Activated naive CD4-positive, alpha-beta T cell treated with anti-CD3 and anti-CD28 coated beads, Interleukin-2, amount 10 ng/mL, durations not matched to agents 7 days and 5 days (primary cell): ENCODE measurements at places on chromosomes 13 and 19.

DNA sequence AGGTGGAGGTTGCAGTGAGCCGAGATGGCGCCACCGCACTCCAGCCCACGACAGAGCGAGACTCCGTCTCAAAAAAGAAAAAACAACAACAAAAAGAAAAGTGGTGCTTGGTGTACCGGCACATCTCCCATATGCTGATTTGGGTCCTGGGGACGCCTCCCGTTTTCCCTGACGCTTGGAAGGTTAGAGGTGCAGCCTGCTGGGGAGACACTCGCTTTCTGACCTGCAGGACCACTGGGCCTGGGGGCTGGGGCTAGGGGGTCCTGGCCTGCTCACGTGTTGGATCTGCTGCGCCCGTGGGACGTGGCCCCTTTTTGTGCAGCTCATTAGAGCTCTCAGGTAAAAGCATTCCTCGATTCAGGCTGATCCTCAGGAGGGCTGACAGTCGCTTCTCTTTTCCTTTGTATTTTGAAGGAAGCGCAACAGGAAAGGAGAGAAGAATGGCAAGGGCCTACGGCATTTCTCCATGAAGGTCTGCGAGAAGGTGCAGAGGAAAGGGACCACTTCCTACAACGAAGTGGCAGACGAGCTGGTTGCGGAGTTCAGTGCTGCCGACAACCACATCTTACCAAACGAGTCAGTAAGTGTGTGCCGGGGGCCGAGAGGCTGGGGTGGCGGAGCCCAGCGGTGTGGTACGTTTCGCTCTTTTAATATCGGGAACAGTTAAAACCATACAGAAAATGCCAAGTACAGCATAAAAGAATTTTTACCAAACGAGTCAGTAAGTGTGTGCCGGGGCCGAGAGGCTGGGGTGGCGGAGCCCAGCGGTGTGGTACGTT lies 25.1 kb downstream of the ATP4B start:
- DNase-seq = no peak

GRCh38 chr13:91056746-91057145 lies 290.7 kb upstream of the MIR17HG start:
- no peak for DNase-seq

GRCh38 chr13:67017276-67017675 lies 212.9 kb downstream of the PCDH9 start:
- no peak for DNase-seq

DNA sequence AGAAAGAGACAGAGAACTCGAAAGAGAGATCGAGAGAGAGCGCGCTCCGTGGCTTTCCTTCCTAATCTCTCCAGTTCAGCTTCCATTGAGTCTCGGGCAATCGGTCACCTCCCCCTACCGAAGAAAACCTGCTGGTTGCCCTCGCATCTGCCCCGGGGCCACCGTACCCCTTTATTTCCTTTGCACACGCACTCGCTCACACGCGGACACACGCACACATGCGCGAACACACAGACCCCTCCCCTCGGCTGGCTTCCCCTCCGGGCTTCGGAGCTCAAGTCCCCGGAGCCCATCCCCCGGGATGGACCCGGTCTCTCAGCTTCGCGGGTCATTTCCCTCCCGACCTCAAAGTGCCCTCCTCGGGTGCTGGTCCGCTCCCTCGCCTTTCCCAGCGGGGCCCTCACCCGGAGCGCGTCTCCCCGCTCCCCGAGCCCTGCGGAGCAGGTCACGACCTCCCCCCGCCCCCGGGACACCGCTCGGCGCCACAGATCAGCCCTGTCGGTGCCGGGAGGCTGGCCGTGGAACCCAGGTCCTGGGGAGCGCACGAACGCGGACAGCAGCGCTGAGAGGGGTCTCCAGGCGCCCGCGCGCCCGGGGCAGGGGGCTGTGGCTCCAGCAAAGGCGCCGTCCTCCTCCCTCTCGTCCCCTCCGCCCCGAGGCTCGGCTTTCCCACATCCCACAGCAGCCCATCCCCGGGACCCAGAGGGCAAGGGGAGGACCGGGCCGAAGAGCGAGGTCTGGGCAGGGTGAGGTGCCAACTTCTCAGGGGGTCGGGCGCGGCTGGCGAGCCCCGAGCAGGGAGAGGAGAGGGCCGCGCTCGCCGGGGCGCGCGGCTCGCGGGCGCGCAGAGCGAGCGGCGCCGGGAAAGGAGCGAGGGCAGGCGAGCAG lies 1.8 kb downstream of the DACH1 start:
- no peak for DNase-seq

DNA sequence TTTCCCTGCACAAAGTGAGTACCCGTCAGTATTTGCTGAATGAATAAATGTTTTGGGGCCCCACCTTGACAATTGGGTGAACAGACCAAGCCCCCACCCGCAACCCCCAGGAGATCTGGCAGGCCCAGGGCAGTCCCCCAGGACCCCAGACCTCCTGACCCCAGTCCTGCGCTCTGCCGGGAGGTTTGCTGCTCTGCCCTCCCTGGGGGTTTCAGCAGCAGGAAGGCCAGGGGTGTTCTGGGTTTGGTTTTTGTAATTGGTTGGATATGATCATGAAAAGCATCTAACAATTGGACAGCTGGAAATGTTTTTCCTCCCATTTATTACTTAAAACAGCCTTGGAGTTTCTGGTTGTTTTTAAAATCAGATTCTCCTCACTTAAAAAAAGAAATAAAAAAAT lies 193.8 kb downstream of the URI1 start:
- DNase-seq = no peak

DNA sequence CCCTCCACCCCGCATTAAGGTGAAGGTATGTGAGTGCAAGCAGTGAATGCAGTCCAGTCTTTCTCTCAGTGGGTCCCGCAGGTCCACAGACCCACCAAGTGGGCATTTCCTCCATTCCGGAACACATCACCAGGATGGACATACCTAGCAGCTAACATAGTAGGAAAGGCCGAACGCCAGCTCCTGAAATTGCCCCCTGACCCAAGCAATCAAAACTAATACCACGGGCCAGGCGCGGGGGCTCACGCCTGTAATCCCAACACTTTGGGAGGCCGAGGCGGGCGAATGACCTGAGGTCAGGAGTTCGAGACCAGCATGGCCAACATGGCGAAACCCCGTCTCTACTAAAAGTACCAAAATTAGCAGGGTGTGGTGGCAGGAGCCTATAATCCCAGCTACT lies 71.7 kb upstream of the VSTM2B start:
- DNase-seq = no peak

- no peak for DNase-seq
Observed at GRCh38 chr13:102772042-102772425, 1.6 kb downstream of the TEX30 start.

- no peak for DNase-seq
Observed at GRCh38 chr19:29842471-29843179, 30.8 kb downstream of the CCNE1 start.

GRCh38 chr19:28913626-28914025 lies 299.3 kb downstream of the UQCRFS1 start:
- no peak for DNase-seq

DNA sequence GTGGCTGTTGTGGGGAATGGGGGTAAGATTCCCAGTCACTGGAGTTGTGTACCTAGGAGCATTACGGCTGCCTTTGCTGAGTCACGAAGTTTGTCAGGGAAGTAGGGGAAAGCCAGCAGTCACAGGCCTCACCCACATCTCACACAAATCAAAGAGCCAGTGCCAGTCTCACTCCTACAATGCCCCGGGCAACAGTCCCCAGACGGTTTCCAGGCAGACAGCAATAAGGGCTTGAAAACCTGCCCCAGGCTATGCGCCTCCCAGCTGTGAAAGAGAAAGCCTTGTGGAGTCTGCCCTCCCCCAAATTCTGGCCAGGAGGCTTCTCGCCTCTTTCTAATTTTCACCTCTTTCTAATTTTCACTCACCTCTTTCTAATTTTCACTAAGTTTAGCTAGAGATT lies 142.3 kb upstream of the EDNRB start:
- no peak for DNase-seq

GRCh38 chr19:33221638-33222037 lies 4.0 kb downstream of the SLC7A10 start:
- DNase-seq = no peak

GRCh38 chr13:98856983-98857382 lies 104.5 kb upstream of the SLC15A1 start:
- DNase-seq = no peak

- DNase-seq = no peak
Observed at GRCh38 chr19:33212436-33213172, 13.0 kb downstream of the SLC7A10 start.

DNA sequence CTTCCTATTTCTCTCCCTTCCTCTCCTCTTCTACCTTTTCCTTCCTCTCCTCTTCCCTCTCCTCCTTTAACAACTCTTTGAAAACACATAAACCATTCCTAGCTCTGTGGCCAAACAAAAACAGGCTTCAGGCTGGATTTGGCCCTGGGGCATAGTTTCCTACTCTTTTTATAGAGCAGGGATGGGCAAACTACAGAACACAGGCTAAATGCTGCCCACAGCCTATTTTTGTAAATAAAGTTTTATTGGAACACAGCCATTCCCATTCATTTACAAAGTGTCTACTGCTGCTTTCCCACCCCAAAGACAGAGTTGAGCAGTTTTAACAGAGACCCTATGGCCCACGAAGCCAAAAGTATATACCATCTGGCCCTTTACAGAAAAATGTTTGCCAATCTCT lies 35.4 kb downstream of the LHFPL6 start:
- no peak for DNase-seq

- DNase-seq = peak; percentile 22
Observed at GRCh38 chr19:1065606-1066109, 1.3 kb upstream of the ARHGAP45 start.

GRCh38 chr13:20938302-20938701 lies 35.8 kb upstream of the XPO4 start:
- no peak for DNase-seq

DNA sequence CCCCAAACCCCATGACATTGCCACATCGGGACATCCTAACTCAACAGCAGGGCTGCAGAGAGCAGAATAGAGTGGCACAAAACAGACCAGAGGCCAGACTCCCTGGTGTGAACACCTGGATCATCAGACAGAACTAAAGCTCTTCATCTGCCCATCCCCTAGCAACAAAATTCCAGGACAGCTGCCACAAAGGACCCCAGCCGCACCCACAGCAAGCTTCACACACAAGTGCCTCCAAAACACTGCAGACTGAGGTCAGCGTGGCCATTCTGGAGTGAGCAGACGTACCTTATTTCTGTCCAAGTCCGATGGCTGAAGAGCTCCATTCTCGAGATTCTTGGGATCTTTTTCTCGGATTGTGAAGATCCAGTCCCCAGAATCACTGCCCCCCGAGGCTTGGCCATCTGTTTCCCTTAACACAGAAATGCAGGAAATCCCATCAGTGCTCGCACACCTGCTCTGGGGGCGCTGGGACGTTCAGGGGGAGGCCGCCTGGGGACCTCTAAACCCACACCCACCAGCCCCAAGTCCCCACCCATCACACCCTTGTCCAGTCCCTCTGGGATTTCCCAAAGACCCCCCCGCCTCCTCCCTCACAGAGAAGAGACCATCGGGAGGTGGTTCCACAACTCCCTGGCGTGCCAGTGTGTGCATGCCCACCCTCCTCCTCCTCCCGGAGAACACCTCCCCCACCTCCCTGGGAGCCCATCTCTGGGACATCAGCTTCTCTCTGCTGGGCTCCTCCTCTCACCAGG lies 115.2 kb downstream of the STK24 start:
- DNase-seq = no peak

GRCh38 chr13:47932950-47933923 lies 67.8 kb downstream of the SUCLA2 start:
- no peak for DNase-seq

- no peak for DNase-seq
Observed at GRCh38 chr13:82565201-82565600, 1317.1 kb downstream of the SLITRK1 start.

DNA sequence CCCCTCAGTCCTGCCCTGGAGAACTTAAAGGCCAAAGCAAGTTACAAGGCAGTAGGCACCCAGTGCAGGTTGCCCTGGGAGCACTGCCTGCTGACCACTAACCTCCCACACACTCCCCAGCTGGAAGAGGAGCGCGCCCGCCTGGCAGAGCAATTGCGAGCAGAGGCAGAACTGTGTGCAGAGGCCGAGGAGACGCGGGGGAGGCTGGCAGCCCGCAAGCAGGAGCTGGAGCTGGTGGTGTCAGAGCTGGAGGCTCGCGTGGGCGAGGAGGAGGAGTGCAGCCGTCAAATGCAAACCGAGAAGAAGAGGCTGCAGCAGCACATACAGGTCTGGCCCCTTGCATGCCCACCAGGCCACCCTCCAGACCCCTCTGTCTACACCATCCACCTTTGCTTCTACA lies 61.1 kb downstream of the KCNC3 start:
- no peak for DNase-seq

- DNase-seq = no peak
Observed at GRCh38 chr13:86633346-86633745, 834.1 kb upstream of the SLITRK6 start.

GRCh38 chr13:27450921-27451471 lies 632 bp upstream of the MTIF3 start:
- peak; percentile 55 for DNase-seq

DNA sequence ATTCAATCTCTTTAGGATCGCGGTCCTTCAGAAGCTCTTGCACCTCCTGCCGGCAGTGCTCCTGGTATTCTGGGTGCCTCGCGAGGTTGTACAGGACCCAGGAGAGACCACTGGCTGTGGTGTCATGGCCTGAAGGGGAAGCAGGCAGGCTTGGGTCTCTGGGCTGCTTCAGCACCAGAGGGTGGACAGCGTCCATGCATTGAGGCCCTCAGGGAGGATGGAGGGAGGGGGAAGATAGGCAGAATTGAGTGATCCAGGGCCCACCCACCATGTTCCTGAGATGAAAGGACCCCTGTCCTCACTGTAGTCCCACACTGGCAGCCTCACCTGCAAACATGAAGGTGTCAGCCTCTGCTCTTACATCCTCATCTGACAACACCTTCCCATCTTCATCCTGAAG lies 17.9 kb upstream of the OR10H5 start:
- DNase-seq = peak; percentile 39

DNA sequence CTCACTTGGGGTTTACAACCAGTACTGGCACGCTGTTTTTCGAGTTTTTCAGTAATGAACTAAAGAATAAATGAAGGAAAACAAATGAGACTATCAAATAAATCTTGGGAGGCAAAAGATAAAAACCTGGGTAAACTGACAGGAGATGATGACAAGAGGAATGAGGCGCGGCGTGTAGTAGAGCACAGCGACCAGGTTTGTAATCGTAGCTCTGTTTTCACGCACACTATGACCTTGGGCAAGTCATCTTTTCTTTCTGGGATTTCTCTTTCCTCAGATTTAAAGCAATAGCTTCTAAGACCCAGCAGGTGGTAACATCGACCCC lies 419 bp downstream of the MRPS31 start:
- no peak for DNase-seq

- no peak for DNase-seq
Observed at GRCh38 chr19:54449701-54450069, 686 bp downstream of the LENG8 start.
